Placental epithelial cell (primary cell): ENCODE measurements at places on chromosomes 5 and 9. TPM values are rescaled to one million over a fixed set of nuclear protein-coding genes. Genes with fewer than 3 reads are reported as not detected.

NUP155 gene
- 27.1 and 35.4 TPM in 2 replicates for total RNA-seq

TOR1A gene
- total RNA-seq, result 22.8 and 41.2 TPM in 2 replicates

PCSK1 gene
- 0.39 TPM in 1 of 2 replicates, not detected in the other for total RNA-seq

PCDHB16 gene
- under 0.01 and 0.11 TPM in 2 replicates for total RNA-seq

OTP gene
- total RNA-seq, result not detected in 2 replicates

CDKN2B-AS1 gene
- total RNA-seq, result 5.7 and 11.4 TPM in 2 replicates

PCDHGA11 gene
- 6.2 and 9.0 TPM in 2 replicates for total RNA-seq

RASEF gene
- total RNA-seq, result 0.33 and 0.39 TPM in 2 replicates

FAM53C gene
- total RNA-seq, result 38.6 and 42.0 TPM in 2 replicates

SLC46A2 gene
- not detected in 2 replicates for total RNA-seq

NRARP gene
- not detected in 2 replicates for total RNA-seq

CATSPER3 gene
- total RNA-seq, result 0.54 TPM in 1 of 2 replicates, not detected in the other

C9orf50 gene
- 0.39 TPM in 1 of 2 replicates, not detected in the other for total RNA-seq

NR4A3 gene
- total RNA-seq, result under 0.01 TPM in 1 of 2 replicates, not detected in the other

TEK gene
- total RNA-seq, result 2.4 and 3.9 TPM in 2 replicates
